ENCODE measurements at places on chromosomes 6 and 20.
A peak's percentile ranks its signal among the peaks of the same experiment; 100 is the strongest.

- DNase-seq = no peak
Observed at GRCh38 chr6:120395784-120396183, 938.5 kb downstream of the TBC1D32 start.

DNA sequence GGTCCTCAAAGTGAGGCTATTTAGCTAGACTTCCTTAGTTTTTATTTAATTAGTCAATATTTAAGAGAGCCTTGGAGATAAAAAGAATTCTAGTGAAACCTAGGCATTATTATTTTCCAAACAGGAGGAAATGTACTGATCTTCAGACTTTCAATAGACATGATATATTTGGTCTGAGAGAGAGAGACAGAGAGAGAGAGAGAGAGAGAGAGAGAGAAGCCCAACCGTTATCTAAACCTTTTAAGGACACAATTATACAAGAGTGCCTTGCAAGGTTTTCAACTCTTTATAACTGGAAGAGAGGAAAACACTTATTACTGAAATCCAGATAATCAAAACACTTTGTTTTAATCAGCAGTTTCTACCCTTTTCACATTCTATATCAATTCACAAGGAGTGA lies 64.8 kb downstream of the BACH2 start:
- no peak for DNase-seq

GRCh38 chr6:593139-593906 lies 63.6 kb downstream of the HUS1B start:
- DNase-seq = peak; percentile 44

GRCh38 chr6:130076512-130076911 lies 58.1 kb downstream of the L3MBTL3 start:
- no peak for DNase-seq

DNA sequence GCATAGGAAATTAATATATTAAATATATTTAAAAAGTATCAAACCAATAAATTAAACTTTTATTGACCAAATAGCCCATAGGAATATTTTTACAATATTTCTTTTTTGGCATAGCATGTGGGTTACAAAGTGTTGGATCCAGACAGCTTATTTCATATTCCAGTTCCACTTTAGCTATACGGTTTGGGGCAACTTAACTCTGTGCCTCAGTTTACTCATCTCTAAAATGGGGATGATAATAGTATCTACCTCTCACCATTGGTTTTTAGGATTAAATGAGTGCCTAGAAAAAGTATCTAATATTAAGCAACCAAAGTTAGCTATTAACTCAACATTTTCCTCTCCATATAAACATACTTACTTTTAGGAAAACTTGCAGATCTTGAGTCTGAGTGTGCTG lies 243.8 kb downstream of the TBC1D32 start:
- DNase-seq = no peak

DNA sequence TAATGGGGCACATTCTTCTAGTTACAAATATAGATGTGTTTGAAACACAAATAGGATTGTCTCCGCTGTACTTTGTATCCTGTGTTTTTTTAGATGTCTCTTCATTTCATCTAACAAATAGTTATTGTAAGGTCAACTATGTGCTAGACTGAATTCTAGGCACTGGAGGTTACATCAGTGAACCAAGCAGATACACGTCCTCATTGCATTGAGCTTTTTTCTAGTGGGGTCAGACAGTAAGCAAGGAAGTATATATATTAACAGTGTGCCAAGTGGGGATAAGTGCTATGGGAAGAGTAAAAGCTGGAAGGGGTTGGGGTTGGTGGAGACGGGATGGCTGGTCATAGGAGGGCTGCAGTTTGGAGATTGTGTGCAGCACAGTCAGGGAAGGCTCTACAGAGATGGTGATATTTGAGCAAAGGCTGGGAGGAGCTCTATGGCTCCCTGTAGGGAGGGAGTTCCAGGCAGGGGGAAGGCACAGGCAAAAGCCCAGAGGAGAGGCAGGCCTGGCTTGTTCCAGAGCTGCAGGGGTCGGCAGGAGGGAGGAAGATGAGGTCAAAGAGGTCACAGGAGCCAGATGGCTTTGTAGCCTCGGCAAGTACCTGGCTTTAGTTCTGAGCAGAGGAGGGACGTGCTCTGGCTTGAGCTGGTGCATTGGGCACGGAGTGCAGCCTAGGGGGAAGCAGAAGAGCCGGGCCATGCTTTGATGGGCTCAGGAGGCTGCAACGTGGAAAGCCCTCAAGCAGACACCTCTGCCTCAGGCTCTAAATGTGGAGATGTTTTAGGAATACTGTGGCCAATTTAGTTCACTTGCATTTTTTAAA lies 152.3 kb downstream of the ZDHHC14 start:
- DNase-seq = no peak

DNA sequence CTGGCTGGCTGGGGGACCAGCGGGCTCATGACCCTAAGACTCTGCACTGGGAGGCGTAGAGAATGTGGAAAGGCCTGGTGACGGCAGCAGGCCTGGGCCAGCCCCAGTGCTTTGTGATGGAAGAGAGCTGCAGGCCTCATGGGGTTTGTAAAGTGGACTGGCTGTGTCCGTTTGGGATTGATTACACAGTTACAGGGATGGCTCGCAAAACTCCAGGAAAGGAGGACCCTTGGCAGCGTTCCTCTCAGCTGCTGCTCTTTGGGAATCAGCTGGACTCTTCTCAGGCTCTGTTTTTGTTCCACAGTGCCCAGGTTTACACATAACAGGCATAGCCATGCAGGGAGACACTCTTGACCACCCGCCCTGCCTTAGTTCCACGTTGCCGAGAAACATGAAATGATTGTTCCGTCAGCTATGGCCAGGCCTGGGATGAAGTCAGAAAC lies 89.0 kb downstream of the SLX4IP start:
- no peak for DNase-seq

- DNase-seq = no peak
Observed at GRCh38 chr6:149450679-149451375, 34.0 kb downstream of the ZC3H12D start.

GRCh38 chr6:130515306-130515705 lies 149.5 kb downstream of the TMEM200A start:
- DNase-seq = no peak

- DNase-seq = no peak
Observed at GRCh38 chr6:78308025-78308424, 559.3 kb upstream of the IRAK1BP1 start.

GRCh38 chr6:39274903-39275302 lies 39.3 kb downstream of the KCNK17 start:
- no peak for DNase-seq

DNA sequence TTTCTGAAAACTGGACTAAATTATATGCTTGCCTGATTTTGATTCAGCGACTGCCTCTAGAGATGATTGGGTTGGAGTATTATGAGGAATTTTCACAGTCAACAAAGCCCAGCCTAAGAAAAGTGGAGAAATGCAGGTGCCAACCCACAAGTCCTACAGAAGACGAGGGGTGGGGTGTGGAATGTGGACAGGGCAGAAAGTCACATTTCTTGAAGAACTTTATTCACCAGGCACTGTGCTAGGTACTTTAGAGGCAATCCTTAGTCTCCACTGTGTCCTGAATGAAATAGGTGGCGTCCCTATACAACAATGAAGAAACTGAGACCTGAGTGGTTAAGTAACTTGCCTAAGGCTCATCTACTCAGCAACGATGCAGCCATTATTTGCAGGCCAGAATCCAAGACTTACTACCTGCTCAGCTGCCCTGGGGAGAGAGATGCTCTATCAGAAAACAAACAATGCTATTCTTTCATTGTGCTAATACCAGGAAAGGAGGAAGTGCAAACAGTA lies 106.3 kb downstream of the RNF144B start:
- DNase-seq = no peak

DNA sequence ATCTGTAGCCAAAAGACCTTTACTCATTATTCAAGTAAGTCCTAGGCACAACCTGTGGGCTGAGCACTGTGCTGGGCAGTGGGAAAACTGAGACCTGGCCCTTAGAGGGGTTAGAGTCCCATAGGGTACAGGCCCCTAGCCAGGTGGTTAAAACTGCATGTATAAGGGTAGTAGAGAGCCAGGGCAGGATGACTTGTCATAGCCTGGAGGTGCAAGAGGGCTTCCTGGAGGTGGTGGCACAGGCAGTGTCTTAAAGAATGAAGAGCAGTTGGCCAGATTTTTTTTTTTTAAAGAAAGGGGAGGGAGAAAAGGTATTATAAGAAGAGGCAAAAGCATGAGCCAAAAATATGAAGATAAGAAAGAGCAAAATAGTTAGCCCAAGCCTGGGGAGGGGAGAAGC lies 176.6 kb upstream of the KCNK16 start:
- no peak for DNase-seq

DNA sequence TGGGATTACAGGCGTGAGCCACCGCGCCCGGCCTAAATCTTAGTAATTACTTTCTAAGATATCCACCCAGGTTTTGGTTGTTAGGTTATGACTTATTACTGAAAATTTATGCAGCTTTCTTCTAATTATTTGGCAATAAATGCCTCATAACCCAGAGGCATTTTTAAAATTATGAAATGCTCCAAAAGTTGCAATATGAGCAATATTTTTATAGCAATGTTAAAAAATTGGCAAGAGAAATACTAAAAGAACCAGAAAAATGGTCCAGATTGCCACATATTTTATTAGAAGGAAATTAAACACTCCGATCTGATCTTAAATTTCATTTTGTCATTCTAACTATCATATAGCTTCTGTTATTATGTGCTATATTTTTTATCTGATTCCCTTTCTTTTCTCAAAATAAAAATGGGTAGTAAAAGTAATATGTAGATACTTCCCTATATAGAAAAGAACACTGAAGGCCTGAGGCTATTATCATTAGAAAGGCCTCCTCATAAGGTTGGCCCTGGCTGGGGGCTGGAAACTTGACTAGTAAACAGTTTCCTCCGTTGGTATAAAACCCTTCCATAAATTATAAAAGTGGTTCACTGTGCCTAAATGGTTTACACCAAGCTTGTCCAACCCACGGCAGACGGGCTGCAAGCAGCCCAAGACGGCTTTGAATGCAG lies 22.1 kb downstream of the BLOC1S5 start:
- DNase-seq = no peak

GRCh38 chr6:136586295-136586694 lies 36.1 kb upstream of the MAP7 start:
- DNase-seq = peak; percentile 44

GRCh38 chr6:1773700-1774099 lies 164.0 kb downstream of the FOXC1 start:
- no peak for DNase-seq

DNA sequence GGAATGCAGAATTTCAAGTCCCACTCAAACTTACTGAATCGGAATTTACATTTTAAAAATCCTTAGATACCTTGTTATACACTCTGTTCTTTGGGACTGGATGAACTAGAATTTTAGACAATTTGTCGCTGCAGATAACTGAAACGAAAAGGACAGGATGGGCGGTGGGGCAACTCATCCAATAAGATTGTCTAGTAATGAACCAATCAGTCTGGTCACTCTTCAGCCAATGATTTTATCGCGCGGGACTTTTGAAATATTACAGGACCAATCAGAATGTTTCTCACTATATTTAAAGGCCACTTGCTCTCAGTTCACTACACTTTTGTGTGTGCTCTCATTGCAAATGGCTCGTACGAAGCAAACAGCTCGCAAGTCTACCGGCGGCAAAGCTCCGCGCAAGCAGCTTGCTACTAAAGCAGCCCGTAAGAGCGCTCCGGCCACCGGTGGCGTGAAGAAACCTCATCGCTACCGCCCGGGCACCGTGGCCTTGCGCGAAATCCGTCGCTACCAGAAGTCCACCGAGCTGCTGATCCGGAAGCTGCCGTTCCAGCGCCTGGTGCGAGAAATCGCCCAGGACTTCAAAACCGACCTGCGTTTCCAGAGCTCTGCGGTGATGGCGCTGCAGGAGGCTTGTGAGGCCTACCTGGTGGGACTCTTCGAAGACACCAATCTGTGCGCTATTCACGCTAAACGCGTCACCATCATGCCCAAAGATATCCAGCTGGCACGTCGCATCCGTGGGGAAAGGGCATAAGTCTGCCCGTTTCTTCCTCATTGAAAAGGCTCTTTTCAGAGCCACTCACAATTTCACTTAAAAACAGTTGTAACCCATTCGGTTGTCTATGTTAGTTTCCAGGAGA lies 41.9 kb upstream of the HFE start:
- no peak for DNase-seq

GRCh38 chr6:45493761-45494160 lies 116.0 kb upstream of the SUPT3H start:
- no peak for DNase-seq

DNA sequence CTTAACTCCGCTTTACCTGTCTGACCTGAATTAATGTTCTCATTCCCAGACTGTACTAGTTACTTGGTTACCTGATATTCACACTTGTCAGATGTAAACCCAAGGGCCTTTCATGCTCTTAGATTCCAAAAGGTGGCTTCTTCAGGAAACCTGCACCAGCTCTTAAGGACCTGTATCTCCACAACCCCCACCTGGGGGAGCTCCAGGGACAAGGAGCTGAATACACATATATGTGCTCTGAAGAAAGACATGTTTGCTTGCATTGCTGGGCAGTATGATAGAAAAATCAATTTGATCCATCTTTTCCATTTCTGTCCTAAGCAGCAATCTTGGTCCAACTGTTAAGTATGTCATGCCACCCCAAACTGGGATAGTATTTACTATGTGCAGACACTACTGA lies 64.8 kb upstream of the POU3F2 start:
- peak; percentile 8 for DNase-seq

DNA sequence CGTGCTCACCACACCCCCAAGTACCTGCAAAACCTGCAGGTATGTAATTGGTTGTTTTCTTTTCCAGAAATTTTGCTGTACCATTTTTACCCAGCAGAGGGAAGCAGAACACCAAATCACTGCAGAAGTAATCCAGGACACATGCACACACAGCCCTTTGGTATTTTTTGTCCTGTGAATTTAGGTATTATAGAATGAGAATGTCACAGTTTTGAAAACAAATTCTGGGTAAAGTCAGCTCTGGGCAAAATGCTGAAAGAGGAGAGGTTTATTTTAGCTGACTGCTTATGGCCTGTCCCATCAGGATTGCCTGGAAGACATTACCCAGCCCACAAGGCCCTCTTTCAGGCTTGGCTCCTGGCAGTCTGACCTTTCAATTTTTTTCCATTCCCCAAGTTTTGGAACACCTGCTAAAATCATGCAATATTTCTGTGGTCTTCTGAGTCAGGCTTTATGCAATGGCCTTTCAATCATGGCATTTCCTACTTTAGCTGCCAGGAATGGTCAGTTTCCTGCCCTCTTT lies 3.5 kb upstream of the EFHC1 start:
- DNase-seq = peak; percentile 63

GRCh38 chr20:35034145-35034544 lies 58.5 kb downstream of the TRPC4AP start:
- no peak for DNase-seq

DNA sequence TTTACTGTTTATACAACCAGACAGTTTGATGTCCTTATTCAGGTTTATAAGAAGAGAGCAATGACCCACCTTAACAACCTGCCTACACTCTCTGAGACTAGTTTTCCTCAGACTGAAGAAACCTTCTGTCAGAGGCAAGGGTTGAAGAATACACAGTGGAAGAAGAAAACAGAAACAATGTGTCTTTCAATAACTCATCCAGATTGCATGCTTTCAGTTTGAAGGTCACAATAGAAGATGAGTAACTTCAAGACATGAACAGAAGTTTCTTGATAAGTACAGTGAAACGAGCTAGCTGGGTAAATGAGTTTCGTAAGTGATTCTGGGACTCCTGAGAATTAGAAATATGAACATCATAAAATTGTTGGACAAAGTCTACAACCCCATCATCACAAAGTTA lies 141.7 kb downstream of the STXBP5 start:
- no peak for DNase-seq
